ENCODE measurements at places on chromosomes 3 and 15.

DNA sequence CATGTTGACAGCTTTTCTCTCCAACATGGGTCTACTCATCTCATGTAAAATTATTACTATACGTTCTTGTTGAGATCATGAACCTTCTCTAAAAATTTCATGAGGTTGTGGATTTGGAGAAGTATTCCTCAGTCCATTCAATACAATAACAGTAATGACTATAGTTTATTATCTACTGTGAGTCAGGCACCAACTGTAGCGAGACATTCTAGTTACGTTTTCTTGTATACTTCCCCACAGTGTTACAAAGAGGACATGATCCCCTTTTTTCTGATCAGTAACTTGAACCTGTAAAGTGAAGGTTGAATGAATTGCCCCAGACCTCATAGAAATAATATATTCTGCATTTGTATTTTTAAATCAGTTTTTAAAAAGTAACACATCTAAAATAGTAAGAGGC is 76.4 kb downstream of the AKAP13 start:
- DNase-seq = no peak

DNA sequence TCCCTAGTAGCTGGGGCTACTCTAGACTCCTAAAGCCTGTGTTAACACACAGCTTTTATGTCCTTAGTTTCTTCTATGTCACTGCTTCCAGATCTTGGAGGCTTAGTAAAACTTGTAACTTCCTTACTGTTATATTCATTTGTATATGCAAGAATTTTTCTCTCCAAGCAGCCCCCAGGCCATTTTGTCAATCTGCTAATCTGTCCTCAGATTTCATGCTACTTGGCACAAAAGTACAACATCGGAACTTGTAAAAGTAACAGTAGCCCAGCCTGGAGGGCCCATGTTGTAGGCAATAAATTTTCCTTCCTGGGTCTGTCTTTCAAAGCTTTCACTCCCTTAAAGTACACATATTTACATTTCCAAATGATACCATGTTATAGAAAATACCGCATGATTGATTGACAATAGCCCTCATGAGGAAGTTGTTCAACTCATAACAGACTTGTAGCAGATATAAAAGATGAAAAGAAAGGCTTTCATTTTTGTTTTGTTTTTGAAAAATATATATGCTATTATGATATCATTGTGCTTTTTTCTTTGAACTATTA is 324.2 kb downstream of the NEK10 start:
- DNase-seq = no peak

- DNase-seq = no peak
Observed at GRCh38 chr3:184791171-184791570, 20.8 kb upstream of the VPS8 start.

GRCh38 chr3:11509173-11510000 is 134.3 kb downstream of the VGLL4 start:
- peak; percentile 65 for DNase-seq

DNA sequence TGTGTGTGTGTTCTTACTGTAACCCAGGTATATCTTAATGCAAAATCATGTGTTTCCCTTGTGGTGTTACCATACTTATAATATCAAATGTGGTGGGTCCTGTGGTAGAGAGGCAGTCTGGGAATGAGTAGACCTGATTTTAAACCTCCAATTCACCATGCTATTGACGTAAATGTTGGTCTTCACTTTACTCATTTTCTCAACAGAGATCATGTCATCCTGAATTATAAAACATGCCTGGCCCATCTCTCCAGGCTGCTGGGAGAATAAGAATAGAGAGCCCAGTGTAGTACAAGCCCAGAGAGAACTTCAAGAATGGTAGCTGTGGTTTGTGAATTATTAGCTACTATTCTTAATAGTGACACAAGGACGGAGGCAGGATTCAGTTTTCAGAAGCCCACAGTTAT is 88.1 kb downstream of the MBNL1 start:
- no peak for DNase-seq

GRCh38 chr3:33729993-33730392 is 11.9 kb upstream of the CLASP2 start:
- DNase-seq = no peak

- no peak for DNase-seq
Observed at GRCh38 chr3:159879598-159879997, 109.0 kb upstream of the IL12A start.

- no peak for DNase-seq
Observed at GRCh38 chr3:51712038-51712420, 5.2 kb downstream of the GRM2 start.

DNA sequence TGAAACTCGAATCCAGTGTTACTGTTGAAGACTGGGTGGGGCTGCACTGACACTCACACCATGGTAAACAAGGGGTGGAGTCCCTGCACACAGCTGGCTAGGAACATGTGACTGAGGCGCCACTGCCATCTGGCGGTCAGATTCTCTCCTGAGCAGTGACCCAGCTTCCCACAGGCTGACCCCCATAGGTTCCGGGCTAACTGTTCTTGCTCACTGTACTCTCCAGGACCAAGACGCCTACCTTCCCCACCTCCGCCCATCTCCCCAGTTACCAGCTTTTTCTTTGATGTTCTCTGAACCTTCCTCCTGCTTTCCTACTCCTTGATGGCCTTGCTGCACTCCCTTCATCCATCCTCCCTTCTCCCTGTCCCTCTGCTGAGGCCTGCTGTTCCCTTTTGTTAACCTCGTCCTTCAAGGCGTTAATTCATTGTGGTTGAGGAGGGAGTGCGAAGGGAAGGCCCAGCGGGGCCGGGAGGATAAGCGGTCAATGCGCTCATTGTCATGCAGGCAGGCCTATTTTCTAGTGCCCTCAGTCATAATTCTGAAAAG is 115.2 kb downstream of the ATP8B4 start:
- DNase-seq = peak; percentile 16

DNA sequence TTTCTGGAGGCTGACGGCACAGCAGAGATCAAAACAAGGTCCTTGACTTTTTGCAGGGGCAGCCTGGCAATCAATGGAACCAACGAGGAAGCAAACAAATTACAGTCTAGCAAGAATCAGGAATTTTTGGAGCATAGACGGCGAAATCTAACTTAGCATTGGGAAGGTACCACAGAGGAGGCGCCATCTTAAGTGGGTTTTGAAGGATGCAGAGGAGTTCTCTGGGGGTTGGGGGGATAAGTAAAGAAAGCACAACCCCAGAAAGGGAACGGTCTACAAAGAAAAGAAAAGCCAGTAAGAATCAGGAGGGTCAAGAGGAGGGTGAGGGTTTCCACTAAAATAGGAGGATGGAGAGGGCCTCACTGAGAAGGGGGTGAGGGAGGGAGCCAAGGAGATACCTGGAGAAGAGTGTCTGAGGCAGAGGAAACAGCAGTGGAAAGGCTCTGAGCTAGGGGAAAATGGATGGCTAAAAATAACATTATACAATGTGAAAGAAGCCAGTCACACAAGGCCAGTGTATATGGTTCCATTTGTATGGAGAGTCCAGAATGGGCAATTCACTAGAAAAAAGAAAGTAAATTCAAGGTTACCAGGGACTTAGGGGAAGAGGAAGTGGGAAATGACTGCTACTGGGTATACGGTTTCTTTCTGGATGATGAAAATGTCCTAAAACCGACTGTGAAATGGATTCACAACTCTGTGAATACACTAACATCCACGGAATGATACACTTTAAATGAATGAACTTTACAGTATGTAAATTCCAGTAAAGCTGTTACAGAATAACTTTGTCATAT is 25.2 kb upstream of the IQSEC1 start:
- DNase-seq = no peak

DNA sequence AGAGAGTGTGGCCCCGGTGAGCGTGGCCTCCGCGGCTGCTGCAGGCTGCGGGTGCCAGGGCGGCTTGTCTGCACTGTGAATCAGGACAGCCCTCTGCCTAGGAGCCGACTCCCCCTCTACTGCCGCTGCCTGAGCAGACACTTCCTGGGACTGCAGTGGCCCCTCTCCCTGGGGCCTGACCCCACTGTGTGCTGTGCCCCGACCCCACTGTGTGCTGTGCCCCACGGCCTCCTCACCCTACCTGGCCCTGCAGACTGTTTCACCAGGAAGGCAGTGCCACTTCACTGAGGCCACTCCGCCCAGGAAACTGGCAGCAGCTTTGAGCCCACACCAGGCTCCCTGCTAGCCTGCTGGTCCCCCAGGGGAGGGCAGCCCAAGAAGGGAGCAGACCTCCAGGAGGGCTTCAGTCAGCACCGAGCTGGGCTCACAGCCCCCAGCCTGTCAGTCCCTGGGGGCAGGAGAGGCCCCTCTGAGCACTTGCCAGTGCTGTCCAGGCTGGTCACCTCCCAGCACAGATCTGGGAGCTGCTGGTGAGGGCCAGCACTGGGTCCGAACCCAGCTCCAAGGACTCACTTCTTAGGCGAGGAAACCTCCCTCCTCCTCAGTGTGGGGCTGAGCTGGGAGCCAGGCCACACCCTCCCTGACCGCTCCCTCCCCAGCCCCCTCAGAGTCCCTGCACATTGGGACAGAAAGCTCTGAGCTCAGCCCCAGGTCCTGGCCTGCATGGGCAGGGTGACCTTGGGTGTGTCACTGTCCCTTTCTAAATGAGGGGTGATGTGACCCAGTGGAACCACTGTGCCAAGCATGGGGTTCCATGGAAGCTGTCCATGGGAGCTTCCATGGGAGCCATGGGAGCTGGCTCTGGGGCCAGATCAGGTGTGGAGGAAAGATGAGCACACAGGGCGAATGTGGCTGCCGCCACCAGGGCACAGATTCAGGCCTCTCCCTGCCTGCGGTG is 56.8 kb downstream of the DNAJB8 start:
- DNase-seq = no peak

DNA sequence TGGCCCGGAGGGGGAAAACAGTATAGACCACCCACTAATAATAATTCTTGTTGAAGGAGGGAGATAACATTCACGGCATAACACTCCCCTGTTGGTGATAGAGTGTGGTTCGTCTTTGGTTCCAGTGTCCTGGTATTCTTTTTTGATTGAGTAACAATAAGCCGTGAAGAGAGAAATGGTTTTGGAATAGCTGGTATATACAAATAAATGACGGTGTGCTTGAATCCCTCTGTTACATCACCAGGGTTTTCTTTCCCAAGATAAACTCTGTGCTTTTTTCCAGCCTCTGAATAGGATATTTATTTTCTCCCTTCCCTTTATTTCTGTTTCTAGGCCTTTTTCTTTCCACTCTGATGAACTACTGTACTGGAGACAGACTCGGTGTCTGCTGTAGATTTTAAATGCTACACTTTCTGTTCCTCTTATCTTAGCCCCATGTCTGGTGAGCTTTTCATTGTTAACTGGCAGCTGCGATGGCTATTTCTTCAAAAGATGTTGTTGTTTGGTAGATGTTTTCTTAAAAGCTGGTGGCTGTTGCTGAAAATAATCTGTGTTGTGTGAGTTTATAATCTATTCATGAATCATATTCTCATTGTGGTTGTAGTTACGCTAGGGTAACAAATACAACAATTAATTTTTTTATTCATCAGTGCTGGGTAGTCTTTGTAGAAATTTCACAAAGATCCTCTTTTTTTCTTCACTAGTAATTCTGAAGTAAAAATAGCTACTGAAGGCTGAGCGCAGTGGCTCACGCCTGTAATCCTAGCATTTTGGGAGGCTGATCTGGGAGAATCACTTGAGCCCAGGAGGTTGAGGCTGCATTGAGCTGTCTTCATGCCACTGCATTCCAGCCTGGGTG is 15.5 kb upstream of the SCAANT1 start:
- DNase-seq = no peak

DNA sequence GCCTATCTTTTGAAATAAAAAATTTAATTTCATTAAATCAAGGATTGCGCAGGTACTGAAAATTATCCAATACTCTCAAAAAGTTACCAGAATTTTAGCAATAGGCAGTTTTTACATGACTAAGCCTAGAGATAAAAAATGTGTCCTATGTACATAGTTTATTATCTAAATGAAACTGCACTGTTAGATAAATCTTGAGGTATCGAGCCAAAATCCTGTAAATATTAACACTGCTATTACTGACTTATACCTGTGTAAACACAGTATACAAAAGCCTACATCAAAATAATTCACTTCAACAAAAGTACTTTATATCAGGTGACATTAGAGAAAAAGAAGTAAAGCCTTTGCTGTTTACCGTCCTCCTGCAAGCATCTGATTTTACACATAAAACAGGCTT is 60.7 kb downstream of the TASOR start:
- DNase-seq = no peak

DNA sequence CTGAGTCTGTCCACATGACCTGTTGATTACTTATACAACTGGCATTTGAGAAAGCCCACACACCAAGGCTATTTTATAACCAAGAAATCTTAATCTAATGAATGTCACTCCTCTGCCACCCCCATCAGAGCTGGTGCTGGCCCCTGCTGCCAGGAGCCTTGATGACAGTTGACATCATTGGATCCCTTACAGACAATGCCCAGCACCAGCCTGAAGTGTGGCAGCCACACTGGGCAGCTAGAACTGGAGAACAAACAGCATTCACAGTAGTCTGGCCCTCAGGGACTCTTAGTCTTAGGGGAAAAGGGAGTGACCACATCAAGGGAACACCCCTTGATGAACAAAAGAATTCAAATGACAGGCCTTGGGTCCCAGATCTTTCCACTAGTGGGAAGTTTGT is 840.6 kb downstream of the EPHA3 start:
- DNase-seq = no peak

- peak; percentile 8 for DNase-seq
Observed at GRCh38 chr3:126472277-126473006, 3.2 kb downstream of the ZXDC start.

- DNase-seq = no peak
Observed at GRCh38 chr15:25403771-25404170, 35.1 kb downstream of the UBE3A start.

- DNase-seq = no peak
Observed at GRCh38 chr3:64985072-64985471, 297.3 kb upstream of the ADAMTS9 start.

DNA sequence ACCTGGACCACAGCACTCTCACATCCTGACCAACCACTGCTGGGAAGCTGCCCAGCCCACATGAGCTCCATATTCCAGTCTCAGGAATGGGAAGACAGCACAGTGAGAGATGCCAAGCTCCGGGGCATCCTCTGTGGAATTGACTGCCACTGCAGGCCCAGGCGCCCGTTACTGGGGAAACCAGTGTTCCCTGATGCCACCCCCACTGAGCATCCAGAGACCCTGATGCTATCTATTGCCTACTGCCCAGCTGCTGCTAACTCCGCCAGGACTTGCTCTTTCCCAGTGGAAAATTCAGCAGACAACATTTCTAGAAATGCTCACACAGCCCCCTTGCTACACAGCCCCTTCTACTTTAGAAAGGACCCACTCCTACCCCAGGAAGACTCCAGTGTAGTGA is 57.6 kb downstream of the CYP19A1 start:
- no peak for DNase-seq

DNA sequence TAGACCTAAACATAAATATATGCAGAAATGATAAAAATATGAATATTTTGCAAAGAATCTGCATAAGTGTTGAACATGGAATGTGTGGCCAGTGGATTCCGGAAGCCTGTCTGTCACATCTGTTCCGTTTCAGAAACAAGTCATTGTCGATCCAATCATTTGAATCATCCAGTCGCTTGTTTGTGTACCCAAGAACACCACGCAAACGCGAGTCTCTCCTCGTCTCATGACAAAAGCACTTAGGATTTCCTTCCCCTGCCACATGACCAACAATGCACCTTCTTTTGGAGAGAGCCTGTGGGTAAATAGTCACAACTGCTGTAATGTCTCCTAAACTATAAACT is 80.2 kb downstream of the FMN1 start:
- DNase-seq = no peak

Data from NCI-H446 treated with DMSO at 0.1 percent for 48 hours (cell line).